ENCODE measurements at places on chromosomes 13 and 19.

DNA sequence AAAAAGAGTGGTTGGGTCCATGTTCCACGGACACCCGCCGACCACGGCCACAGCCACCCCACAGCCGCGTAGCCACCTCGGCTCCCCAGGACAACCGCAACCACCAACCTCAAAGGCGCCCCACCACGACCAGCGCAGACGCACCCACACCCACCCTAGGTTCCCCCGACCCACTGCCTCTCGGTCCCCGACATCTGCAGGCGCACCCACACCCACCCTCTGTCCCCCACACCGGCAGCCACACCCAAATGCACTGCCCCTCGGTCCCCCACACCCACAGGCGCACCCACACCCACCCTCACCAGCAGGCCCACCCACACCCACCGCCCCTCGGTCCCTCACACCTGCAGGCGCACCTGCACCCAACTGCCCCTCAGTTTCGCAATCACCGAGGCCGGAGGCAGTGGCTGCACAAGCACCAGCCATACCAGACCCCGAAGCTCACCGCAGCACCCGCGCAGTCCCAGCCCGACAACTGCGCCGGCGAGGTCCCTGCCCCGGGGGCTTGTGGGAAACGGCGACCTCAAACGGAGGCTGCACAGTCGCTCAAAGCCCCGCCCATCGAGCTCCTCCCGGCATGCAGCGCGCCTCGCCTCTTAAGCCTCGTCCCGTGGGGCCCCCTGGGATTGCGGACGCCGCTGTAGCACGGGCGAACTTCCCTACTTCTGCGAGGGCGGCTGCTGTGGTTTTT, 18.3 kb downstream of the ZNF77 start:
- DNase-seq, result no peak

- DNase-seq, result no peak
Observed at GRCh38 chr13:31956980-31957644, 74.5 kb upstream of the FRY start.

DNA sequence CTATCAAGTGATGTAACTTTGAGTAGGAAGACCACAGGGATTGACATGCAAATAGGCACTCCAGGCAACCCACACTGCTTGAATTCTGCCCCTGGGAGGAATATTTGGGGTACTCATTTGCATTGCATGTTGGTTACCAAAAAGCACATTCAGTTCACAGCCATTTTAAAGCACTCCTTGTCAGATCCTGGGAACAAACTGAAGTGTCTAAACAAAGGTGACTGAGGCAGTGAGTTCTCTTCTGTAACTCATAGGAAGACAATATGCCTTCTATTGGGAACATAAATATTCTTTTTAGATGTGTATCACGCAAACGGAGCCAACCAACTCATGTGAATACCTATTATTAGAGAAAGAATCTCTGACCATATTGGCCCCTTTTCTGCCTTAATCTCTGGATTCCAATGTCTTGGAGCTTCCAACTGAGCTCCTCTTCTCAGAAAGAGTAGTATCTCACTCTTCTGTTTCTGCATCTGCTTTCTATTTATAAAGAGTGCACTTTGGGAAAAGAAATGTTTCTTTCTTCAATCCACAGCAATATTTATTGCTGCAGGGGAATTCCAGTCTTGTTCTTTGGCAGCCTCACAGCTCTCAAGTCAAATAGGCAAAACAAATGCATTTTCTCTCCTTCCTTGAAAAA, 125.7 kb upstream of the NBEA start:
- no peak for DNase-seq

GRCh38 chr19:53853707-53854106, 14.0 kb upstream of the MYADM start:
- DNase-seq, result no peak

DNA sequence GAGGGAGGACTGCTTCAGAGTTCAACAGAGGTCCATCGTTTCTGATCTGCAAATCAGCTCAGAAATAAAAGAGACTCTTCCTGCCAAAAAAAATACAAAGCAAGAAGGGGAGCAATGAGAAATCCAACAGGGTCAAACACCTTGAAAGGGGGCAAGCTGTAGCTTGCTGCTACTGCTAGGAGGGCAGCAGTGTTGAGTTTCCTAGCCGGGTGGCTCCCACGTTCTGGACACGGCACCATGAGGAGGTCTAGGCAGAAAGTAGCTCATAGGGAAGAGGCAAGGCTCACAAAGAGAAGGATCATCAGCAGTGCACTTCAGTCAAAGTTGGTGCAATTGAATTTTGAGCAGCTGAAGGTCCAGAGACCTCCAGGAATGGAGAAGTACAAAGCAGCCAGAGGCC, 75.3 kb downstream of the FOXO1 start:
- DNase-seq, result no peak

- DNase-seq, result peak; percentile 82
Observed at GRCh38 chr19:56765137-56765536, 75.4 kb downstream of the PEG3 start.

DNA sequence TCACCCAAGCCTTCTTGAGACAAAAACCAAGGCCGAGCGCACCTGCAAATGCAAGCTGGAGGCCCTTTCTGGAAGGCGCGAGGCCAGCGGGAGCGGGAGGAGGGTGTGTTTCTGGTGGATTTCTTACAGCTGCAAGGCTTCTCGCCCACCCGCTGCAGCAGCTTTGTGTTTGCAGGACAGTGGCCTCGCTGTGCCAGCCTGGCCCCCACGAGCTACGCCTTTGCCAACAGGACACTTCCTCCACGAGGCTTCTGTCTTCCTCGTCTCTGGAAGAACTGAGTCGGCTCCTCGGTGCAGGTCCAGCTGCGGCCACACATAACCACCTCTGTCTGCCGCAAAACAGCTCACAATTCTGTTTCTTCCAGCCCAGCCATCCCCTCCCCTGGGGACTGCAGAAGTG, 10.1 kb downstream of the ATCAY start:
- DNase-seq, result no peak

All from left hindlimb (tissue), 1 donor.